ENCODE measurements at places on chromosomes 7 and 10. TPM values are rescaled to one million over a fixed set of nuclear protein-coding genes. Genes with fewer than 3 reads are reported as not detected.
A peak's percentile ranks its signal among the peaks of the same experiment; 100 is the strongest.

The SPAM1 gene
- not detected for total RNA-seq

DNA sequence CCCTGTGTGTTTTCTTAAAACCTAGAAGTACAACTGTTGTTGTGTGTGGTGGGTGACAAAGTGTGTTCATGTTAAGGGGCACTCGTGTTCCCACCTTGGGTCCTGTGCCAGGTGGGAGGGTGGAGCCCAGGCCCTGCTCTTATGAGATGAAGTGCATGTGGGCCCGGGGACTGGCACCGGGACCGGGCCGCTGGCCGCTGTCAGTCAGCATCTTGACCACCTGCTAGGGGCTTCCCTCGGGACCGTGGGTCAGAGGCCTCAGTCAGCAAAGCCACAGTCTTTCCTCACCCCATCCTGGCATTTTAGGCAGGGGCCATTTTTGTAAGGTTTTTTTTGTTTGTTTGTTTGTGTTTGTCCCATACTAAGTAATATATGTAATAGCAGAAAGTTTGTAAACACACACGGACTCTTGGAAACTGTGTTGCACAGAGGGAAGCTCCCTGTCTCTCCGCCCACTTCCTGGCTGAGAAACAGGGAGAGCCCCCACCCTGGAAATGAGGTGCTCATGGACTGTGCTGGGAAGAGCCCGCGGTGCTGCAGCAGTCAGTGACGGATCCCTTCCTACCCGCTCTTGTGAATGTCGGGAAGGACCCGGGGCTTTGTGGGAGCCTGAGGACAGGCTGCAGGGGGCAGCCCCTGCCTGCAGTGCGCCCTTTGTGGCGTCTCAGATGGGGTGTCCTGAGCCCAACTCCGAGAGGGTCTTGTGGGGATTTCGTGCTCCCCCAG lies 13.4 kb downstream of the AGAP3 start:
- DNase-seq, result no peak

DNA sequence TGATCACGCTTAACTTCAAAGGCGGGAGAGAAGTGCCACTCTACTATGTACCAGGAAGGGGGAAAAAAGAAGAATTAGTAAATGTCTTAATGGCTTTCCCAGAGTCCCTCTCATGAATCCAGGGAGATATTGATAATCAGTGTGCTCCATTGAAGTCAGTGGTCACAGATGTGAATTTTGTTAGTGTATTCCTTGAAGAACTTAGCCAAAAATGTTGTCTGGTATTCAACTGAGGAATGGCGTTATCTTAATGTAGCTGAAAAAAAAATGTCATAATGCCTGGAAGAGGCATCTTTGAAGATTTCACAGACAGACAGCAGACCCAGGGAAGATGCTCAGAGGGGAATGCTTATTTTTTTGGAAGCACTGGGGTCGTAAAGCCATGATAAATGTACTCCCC lies 250.4 kb downstream of the WDR11 start:
- DNase-seq, result no peak

DNA sequence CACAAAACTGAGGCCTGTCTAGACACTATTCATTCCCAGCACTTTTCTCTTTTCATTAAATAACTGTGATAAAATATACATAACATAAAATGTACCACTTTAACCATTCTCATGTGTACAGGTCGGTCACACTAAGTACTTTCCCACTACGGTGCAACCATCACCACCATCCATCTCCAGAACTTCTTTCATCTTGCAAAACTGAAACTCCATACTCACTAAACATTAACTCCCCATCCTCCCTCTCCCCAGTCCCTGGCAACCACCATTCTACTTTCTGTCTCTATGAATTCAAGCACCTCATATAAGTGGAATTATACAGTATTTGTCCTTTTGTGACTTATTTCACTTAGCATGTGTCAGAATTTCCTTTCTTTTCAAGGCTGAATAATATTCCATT lies 53.0 kb downstream of the ARHGAP12 start:
- DNase-seq, result no peak

DNA sequence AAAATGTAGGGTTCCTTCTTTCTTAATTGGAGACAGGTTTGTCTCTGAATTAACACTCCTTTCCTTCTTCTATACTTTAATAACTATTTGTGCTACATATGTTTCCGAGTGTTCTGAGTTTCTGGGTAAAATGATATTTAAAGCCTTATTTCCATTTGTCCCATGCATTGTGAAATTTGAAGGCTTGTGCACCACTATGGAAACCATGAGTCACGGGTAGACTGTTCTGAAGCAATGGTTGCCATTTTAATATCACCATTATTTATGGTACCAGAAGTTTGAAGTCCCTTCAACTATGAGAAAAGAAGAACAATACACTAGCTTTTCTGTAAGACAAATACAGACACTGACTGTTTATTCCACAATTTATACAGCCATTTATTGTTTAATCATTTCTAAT lies 44.7 kb upstream of the ZEB1 start:
- no peak for DNase-seq

The MAGI2 gene
- 0.93 TPM for total RNA-seq

DNA sequence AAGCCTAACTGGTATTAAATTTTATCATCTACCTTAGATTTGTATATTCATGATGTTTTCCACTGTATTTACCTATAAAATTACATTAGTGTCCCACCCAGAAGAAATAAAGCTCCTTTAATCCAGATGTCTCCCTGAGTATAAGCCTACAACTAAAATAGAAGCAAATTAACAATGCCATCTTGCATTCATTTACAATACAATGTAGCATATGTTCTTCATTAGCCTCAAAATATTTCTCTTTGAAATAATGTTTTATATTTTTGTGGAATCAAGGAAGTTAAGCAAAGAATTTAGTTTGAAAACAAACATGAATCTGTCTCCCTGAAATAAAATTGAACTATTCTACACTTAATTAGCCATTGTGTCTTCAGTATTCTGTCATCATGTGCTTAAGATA lies 112.3 kb downstream of the CACNA2D1 start:
- no peak for DNase-seq

DNA sequence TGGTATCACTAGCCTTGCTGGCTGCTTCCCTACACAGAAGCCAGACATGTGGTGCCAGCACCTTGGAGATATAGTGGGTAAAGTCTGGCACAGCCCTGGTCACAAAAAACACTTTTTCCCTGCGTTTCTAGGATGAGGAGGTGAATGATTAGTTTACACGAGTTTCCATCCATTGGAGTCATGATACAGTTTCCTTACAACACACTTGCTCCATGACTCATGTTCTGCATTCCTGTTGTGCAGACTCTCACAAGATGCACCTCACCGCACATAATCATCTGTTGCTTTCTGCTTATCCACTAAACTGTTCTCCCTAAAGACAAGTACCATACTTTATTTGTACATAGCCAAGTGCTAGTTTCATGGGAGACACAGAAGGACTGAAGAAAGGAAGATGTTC lies 747.1 kb upstream of the GALNT17 start:
- no peak for DNase-seq

- no peak for DNase-seq
These were observed at the start of gene SYCE1 for GRCh38 chr10:133565441-133566294. TSS of gene SYCE1 (minus strand) at chr10:133565583. CDS start at chr10:133565529, 54 bp downstream.

DNA sequence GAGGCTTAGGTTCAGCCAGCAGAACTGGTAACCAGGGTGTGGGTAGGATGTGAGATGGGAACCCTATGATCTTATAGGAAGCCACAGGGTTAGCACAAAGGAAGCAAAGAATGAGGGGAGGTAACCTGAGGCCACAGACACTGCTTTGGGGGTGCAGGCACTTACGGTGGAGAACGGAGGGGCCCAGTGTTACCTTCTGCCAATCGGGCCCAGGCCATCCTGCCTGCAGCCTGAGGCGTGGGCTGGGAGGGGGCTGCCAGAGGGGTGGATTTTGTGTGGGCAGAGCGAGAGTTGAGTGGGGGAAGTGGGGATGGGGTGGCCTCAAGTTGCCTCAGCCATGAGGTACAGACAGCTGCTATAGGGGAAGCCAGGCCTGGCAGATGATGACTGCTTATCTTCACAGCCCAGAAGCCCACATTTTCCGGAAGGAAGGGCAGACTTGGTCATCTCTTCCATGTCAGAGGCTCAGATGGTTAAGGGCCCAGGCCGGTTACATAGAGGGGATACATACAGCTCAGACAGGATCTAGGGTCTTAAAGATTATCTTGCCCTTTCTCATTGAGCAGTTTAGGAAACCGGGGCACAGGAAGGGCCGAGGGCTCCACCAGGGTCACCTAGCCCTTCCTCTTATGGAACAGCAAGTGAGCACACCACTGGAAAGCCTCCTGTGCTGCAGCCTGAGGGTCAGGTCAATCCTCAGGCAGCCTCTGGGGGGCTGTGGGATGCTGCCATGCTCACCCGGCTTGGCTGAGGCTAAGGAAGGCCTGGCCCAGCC lies 24.4 kb upstream of the VSIR start:
- DNase-seq, result no peak

The SFTPA1 gene
- not detected for total RNA-seq

- no peak for DNase-seq
These were observed 11.5 kb downstream of the CISD1 start for GRCh38 chr10:58280477-58280876.

The PALD1 gene
- total RNA-seq, result 54.7 TPM

The STOX1 gene
- 19.8 TPM for total RNA-seq

The OR6V1 gene
- total RNA-seq, result not detected

- no peak for DNase-seq
These were observed 134.6 kb downstream of the LHPP start for GRCh38 chr10:124596116-124596785.

The SSMEM1 gene
- total RNA-seq, result not detected

The SHOC2 gene
- total RNA-seq, result 30.8 TPM

- DNase-seq, result no peak
These were observed at the start of gene PWWP2B for GRCh38 chr10:132397036-132397541. TSS of gene PWWP2B (plus strand) at chr10:132397200. CDS start at chr10:132397227, 27 bp downstream.

DNA sequence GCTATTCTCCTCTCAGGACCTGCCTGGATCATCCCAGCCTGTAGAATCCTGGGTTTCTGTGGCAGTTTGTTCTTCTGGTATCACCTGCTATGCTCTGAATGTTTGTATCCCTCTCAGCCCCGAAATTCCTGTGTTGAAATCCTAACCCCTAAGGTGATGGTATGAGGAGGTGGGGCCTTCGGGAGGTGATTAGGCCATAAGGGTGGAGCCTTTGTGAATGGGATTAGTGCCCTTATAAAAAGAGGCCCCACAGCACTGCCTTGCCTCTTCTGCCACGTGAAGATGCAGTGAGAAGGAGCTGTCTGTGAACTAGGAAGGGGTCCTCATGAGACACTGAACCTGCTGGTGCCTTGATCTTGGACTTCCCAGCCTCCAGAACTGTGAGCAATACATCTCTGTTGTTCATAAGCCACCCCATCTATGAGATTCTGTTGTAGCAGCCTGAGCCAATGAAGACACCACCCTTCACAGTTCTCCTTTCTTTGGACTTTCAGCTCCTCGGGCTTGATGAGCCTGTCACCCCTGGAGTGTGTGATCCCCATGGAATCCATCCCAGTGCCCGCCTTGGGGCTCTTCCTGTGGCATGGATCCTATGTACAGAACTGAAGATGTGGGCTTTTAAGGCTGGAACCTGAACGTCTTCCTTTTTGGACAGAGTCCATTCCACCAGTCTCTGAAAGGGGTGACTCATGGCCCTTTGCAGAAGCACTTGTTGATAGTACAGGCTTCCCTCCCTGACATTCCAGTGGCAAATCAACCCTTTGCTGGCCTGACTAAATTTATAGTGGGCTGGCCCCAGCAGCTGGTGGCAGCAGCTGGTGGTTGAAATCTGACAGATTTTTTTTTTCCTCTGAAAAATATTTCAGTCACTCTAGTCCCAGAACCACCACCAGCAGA lies 138.0 kb downstream of the TACC2 start:
- DNase-seq, result no peak

DNA sequence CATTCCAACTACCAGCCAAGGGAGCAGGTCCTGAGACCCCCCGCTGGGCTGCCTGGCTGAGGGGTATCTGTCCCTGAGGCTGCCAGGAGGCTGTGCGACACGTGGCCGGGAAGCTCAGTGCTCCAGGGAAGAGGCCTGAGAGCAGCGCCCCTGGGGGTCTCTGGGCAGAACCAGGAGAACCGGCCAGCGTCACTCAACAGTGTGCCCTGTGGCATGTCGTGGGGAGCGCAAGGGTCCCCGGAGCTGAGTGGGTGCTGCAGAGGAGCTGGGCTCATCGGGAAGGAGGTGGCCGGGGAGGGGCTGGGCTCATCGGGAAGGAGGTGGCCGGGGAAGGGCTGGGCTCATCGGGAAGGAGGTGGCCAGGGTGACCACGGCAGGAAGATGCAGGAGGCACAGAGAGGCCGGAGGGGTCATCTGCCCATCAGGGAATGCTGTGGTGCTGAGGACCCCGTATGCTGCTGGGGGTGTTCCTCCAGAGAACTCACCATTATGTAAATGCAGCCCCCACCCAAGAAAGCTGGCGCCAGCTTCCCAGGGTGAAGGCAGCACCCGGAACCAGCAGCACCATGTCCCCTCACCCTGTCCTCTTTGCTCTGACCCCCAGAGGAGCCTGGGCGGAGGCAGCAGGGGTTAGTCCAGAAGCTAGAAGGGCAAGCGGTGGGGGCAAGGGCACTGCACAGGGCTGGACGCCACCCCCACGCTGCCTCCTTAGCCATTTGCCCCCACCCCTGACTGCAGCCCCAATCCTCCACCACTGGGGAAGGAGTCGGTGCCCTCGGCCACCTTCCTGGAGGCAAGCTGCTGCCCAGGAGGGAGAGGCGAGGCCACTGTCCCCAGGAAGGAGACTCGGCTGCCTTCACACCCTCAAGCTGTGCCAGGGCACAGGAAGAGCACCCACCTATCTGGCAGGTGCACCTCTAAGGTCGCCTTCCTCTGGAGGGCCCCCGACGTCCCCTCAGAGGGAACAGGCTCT lies 33.3 kb downstream of the CALML3 start:
- no peak for DNase-seq

The OPTN gene
- total RNA-seq, result 0.56 TPM

- DNase-seq, result peak; percentile 15
These were observed 5.5 kb upstream of the IQUB start for GRCh38 chr7:123539871-123540270.

The ADGRA1 gene
- not detected for total RNA-seq

DNA sequence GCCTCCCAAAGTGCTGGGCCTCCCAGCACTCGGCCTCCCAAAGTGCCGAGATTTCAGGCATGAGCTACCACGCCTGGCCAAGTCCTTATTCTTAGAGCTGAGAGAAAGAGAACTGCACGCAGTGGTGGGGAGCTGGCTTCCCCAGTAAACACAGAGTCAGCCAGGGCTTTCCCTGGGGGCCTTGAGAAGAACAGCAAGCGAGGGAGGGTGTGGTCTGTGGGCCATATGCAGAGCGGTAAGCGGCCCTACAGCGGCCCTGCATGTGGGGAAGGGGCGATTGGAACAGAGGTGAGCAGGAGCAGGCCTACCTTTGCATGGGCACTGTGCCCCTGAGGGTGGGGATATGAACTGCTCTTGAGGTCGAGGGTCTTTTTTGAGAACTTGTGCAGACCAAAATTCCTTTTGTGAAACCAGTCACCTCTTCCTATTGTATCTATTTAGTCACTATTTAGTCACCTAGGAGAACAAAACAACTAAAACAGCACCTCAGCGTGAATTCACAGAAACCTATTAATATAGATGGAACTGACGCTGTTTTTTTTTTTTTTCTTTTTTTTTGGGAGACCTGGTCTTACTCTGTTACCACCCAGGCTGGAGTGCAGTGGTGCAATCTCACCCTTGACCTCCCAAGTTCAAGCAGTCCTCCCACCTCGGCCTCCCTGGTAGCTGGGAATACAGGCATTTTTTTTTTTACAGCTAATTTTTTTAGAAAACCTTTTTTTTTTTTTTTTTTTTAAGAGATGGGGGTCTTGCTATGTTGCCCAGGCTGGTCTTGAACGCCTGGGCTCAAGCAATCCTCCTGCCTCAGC lies 36.9 kb upstream of the SH2D4B start:
- no peak for DNase-seq
